H54 (cell line): ENCODE measurements at places on chromosomes 2 and 18.

GRCh38 chr2:72103161-72103560 is 44.5 kb downstream of the CYP26B1 start:
- DNase-seq, result no peak

DNA sequence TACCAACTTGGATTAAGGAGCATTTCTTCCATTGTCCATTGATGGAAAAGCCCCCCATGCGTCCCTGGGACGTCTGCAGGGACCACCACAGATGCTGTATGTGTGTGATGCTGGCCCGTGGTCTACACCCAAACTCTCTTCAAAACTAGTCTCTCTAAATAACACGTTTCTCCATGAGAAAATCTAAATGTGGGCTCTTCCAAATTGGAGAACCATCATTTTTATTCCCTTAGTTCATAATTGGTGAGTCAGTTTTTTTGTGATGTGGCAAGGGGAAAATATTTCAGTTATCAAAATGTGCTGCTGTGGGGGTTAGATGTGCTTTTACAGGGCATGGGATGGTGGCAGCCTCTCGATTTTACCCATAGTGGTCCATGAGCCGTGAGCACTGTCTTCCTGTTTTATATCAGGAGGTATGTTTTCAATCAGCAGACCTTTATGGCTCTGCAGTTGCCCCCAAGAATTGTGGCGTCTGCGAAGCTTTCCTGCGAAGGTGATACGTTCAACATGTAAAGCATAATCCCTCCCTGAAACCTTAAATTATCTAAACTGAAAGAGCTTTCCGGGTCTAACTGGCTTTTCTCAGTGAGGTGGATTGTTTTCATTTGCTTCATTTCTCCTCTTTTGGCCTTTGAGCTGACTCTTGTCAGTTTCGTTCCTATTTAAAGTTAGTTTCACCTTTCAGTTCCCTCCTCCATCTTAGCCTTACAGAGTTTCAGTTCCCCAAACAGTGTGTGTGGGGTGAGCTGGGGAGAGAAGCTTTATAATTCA is 78.4 kb downstream of the SETBP1 start:
- no peak for DNase-seq

- DNase-seq, result no peak
Measured at GRCh38 chr2:235541838-235542549, 48.2 kb downstream of the AGAP1 start.

GRCh38 chr2:241777686-241778627 is 1.3 kb downstream of the GAL3ST2 start:
- no peak for DNase-seq

GRCh38 chr2:233546774-233547173 is 19.8 kb downstream of the USP40 start:
- DNase-seq, result no peak

DNA sequence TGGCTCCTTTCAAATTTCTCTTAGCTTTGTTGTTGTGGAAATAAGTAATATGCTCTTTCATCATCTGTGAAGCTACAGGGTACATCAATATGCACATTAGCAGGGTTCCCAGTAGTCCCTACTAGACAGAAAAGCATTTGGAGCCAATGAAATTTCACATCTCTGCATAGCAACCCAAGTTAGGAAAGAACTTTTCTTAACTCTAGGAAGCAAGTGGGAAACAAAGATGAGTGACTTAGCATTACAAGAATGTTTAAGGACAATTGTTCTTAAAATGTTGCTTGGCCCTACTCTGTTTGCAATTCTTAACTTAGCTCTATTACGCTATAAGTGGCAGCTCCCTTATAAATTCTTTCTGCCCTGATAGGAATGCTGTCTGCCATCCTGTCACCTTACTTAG is 39.6 kb downstream of the ZEB2 start:
- no peak for DNase-seq

- no peak for DNase-seq
Measured at GRCh38 chr2:118050974-118051373, 37.1 kb upstream of the CCDC93 start.

DNA sequence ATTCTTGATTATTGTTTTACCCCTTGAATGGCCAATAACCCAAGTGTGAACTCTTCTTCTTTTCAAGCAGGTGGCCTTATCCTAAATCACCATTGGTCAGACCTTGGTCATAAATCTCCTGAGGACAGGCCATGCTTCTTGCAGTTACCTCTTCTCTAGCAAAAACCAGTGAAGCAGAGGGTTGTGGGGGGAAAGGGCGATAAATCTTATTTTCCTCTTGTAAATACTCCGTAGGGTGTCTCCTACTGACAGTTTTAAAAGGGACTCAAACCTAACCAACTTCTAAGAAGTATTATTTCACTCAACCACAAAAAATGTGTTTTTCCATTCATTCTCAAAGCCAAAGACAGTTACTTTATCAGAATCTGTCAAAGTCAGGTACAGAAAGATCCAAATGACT is 168.1 kb upstream of the RMP24 start:
- DNase-seq, result no peak

DNA sequence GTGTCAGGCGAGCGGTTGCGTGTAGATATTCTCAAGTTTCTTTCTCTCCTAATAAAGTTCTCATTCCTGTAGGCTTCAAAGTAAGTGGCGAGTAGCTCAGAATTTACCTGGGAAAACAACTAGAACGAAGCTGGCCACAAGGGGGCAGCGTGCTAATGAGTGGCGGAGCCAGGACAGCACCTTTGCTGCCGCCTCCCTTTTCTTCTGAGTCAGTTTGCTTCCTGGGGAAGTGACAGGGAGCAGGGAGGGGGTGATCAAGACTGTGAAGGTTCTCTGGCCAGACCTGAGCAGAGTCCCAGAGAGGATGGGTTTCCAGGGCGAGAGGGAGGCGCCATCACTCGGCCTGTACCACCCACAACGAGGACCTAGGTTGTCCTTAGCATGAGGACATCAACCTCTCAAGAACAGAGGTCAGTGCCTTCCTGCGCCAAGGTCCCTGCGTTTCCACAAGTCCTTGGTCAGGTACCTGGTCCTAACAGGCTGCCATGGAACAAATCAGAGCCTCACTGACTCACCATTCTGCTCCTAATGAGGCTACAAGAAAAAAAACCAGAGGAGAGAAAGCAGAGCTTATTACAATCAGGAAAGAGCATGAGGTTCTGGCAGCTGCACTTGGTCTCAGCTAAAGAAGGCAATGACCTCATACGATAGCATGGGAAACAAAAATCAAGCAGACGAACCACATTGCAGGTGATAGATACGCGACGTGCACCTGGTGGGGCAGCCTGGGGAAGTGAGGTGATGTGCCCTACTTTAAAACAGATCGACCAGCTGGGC is 98.7 kb downstream of the PLB1 start:
- DNase-seq, result peak; percentile 60
